SW480 (cell line): ENCODE measurements at places on chromosomes 6 and 20.

DNA sequence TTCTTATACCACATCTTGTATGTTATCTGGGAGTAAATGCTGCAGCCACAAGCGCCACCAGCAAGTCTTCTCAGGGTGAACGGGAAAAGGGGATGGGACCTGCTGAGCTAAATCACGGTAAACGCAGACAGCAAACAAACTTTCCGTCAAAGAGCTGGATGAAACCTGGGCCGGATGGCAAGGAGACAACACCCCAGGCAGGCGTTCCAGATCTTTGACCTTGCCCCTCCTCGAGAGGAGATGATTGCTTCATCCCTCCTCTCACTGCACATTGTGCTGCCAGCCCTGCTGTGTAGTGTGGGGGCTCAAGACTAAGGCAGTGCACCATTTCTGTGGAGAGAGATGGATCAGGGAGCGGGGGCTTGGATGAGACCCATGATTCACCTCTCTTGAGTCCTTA is 9.8 kb downstream of the RAET1E start:
- no peak for DNase-seq

DNA sequence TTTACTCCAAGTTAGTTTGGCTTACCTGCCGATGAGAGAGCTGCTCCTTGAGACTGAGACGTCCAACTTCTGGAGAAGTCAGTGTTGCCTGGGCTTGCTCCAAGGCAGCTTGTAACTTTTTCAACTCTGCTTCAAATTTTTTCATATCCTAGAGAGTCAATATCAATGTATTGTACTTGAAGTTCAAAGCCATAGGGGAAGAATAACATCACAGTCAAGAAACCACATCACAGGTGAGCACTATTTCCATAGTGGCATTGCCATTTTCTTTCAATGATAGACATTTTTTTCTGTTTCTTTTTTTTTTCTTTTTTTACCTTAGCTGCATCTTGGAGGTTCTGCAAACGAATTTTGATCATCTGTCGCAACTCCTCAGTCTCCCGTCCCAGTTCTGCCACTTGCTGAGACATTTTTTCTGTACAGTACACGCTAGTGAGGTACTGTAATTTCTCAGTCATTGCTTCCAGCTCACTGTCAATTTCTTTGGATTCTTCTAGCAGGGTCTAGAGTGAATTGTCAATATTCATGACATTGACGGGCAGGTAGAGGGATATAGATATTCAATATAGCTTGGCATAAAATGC is 326.7 kb downstream of the SYNE1 start:
- DNase-seq: no peak

DNA sequence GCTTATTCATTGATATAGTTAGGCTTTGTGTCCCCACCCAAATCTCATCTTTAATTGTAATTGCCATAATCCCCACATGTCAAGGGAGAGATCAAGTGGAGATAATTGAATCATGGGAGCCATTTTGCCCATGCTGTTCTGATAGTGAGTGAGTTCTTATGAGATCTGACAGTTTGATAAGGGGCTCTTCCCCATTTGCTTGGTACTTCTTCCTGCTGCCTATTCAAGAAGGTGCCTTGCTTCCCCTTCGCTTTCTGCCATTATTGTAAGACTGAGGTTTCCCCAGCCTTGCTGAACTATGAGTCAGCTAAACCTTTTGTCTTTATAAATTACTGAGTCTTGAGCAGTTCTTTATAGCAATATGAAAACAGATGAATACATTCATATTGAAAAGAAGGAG is 45.6 kb downstream of the CENPW start:
- DNase-seq: no peak

- peak; percentile 98 for DNase-seq
Measured at GRCh38 chr20:51447097-51447764, 95.3 kb downstream of the NFATC2 start.

DNA sequence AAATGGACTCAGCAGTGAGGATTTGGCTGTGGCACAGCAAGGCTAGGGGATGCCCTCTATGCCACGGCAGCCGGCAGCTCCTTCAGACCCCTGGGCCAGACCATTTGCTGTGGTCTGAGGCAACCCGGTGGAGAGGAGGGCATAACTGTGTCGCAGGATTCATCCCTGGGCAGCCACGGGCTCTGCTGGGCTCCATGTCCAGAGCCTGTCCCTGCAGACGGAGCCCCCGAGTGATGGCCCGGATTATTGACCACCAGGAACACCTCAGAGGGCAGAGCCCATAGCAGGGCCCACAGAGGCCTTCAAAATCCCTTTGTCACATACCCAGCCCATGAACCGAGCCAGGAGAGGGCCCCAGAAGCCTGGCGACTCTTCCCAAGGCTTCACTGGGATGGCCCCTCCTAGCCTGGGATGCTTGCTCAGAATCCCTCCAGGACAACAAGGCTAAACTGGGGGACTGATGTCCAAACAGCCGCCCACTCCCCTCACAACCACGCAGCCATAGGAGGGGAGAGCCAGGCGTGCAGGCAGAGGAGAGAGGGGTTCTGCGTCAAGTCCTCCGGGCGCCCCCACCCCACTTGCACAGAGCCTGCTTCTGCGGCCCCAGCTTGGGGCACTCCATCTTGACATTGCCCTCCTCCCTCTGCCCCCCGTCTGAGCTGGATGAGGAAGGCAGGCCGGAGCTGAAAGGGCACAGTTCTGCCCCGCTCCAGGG is 68.2 kb upstream of the AFDN start:
- no peak for DNase-seq

DNA sequence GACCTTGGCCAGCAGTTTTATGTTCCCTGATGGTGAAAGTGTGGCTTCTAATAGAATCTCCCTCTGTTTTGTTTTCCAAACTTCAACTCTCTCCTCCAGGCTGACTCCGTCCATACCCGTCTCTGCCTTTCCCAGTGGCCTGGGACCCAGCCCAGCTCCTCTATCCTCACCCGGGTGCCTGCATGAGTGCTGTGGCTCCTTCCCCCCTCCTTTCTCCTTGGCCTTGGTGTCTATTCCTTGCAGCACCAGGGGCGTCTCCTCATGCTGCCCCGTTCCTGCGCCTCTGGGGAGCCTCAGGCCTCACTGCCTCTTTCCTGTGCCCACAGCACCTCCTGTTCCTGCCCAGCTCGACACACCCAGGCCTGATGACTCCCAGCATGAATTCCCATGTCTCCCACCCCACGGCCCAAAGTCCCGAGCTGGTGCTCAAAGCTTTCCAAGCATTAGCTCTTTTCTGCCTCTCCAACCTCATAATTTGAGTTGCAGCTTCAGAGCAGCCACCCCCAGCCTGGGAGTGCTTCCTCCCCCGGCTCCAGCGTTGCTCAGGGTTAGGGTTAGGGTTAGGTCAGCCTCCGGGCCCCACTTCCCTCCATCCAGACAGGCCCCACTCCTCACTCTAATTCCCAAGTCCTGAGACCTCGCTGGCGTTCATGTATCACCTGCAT is 56.3 kb upstream of the AFDN start:
- no peak for DNase-seq

DNA sequence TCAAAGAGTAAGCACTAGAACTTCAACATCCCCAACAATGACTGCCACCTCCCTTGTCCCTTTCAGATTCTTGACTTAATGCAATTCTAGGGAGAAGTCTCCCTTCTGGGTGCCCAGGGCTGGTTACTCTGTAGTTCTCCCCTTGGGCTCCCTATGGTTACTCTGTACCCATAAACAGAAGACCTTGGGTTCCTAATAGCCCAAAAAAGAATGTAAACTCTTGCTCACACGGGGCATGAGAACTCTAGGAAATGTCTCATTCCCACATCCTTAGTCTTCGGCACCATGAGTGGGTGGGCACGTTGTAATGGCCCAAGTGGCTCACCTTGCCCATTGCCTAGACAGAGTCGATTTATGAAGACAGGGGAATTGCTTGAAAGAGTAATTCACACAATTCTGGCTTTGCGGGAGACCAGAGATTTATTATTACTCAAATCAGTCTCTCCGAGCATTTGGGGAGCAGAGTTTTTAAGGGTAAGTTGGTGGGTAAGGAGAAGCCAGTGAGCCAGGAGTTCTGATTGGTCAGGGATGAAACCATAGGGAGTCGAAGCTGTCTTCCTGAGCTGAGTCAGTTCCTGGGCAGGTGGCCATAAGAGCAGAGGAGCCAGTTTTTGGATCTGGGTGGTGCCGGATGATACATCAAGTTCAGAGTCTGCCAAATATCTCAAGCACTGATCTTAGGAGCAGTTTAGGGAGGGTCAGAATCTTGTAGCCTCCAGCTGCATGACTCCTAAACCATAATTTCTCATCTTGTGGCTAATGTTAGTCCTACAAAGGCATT is 61.2 kb upstream of the SIRPG start:
- DNase-seq: no peak

DNA sequence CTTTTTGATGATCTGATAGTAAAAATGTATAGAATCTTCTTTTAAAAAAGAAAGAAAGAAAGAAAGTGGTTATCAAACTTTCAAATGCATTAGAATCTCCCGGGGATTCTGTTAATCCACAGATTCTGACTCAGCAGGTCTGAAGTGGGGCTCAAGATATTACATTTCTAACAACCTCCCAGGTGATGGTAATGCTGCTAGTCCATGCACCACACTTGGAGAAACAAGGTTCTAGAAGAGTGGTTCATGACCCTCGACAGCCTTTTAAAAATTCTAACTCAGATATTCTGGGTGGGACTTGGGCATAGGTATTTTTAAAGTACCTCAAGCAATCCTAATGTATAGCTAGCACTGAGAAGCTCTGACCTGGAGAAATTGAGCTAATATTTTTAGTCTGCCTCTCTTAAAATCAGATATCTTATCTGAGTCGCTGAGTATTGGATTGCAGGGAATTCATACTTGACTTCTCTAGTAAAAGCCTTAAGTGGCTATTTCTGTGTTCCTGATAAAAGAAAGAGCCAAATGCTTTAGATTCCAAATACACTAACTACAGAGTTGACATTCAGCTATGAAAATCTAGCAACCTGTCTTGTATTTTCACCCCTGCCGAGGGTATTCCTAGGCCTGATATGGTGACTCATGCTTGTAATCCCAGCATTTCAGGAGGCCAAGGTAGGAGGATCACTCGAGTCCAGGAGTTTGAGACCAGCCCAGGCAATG is 252.4 kb downstream of the PHACTR1 start:
- DNase-seq: no peak

- peak; percentile 54 for DNase-seq
Measured at GRCh38 chr6:2970753-2971419, 481 bp downstream of the SERPINB6 start.

GRCh38 chr6:93163146-93163545 is 256.2 kb downstream of the EPHA7 start:
- no peak for DNase-seq

DNA sequence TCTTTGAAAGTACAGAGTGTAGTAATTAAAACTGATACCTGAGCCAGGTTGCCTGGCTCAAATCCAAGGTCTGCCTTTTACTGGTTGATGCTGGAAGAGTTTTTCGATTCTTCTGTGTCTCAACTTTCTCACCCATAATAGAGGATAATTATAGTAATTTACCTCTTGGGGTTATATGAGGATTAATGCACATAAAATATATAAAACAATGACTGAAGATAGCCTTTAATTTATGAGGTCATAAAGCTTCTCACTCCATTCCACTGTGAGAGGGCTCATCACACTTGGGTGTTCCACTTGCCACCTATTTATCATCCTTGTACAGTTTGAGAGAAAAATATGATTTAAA is 10.2 kb downstream of the HLA-DRB5 start:
- DNase-seq: no peak

- DNase-seq: no peak
Measured at GRCh38 chr6:62042429-62042828, 243.6 kb downstream of the KHDRBS2 start.

DNA sequence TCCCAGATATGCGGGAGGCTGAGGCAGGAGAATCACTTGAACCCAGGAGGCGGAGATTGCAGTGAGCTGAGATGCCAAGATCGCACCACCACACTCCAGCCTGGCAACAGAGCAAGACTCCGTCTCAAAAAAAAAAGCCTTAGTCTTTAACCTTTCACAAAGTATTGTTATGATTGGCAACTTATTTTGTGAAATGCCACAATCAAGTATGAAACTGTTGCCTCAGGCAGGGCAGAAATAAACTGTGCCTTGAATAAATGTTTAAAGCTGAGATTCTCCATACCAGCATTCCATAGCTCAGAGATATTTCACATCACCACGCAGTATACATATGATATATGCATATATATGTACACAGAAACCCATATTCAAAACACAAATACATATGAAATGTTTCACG is 120.1 kb upstream of the CCDC28A start:
- no peak for DNase-seq

DNA sequence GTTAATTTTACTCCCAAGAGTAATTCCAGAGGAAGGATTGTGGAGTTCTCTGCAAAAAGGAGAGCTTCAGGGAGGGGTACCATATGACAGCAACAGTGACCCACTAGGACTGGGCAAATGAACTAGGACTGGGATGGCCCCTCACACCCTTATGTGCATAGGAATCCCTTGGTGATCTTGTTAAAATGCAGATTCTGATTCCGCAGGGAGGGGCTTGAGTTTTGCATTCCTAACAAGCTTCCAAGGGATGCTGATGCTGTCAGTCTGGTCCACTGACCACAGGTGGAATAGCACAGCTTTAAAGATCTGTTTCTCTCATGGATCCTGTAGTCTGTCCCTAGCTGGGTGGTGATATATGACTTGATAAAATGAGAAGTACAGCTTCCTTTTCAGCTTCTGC is 6.3 kb upstream of the FOXA2 start:
- DNase-seq: no peak

DNA sequence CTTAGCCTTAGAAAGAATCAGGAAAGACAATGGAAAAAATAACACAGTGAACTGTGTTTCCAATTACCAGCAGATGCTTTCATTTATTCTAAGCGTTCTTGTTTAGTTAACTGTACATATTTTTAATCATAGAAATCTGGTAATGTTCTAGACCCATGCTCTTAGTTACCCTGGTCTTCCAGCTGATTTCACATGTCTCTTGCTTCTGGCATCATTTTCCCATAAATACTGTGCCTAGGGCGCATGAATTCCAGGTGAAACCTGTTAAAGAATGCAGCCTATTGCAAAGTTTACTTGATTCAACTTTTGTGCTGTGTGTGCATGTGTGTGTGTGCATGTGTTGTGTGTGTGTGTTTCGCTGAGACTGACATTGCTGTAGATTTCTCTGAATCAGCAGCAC is 178.6 kb downstream of the PDE7B start:
- DNase-seq: no peak

- peak; percentile 50 for DNase-seq
Measured at GRCh38 chr20:32034581-32035425, 17.2 kb upstream of the HCK start.

DNA sequence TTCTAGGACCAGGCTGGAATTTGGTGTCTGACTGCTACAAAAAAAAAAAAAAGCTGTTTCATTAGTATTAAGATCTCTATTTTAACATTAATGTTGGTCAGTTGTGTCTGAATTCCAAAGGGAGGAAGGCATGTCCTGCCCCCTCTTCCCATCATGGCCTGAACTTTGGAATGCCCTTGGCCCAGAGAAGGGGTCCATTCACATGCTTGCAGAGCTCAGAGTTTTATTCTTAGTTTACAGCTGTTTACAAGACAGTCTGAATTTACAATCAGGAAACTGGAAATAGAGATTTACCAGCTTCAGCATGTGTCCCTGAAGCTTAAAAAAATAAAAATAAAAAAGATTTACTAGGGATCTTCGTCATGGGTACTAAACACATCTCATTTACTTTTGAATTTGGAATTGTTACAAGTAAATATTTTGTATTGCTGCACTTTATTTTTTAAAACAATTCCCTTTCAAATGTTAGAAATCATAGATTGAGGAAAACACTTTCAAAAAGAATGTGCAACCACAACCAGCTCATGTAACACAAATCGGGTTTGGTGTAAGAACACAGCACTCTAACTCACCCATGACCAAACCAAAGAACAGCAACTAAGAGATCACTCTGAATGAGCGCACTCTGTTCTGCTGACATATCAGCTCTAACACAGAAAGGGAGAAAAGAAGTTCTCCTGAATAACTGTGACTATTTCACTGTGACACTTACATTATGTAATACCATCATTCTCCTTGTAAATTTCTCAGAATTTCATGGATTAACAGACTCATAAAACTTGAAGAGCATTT is 6.6 kb upstream of the SERPINB6 start:
- no peak for DNase-seq
